ENCODE measurements at places on chromosomes 5 and 9.
A peak's percentile ranks its signal among the peaks of the same experiment; 100 is the strongest.

GRCh38 chr5:556909-557441 is 32.7 kb upstream of the SLC9A3 start:
- DNase-seq: no peak

GRCh38 chr5:150846654-150847333 is 473 bp downstream of the IRGM start:
- peak; percentile 75 for DNase-seq

DNA sequence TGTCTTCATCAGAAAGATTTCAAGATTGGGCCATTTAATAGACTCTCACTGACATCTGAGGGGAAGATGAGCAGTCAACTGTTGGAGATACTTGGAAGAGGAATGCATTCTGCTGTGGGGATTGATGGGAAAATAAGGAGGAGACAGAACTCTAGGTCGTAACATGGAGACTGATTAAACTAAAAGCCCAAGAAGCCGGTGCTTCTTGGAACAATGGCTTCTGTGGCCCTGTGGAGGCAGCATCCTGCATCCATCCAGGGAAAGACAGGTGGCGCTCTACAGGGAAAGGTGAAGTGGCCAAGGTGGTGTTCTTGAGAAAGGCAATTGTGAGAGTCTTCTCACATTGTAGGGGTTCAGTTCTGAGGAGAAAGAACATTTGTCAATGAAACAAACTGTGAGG is 31.3 kb downstream of the ZFAND5 start:
- DNase-seq: peak; percentile 9

GRCh38 chr5:7753181-7753580 is 97.8 kb downstream of the CFAP90 start:
- no peak for DNase-seq

DNA sequence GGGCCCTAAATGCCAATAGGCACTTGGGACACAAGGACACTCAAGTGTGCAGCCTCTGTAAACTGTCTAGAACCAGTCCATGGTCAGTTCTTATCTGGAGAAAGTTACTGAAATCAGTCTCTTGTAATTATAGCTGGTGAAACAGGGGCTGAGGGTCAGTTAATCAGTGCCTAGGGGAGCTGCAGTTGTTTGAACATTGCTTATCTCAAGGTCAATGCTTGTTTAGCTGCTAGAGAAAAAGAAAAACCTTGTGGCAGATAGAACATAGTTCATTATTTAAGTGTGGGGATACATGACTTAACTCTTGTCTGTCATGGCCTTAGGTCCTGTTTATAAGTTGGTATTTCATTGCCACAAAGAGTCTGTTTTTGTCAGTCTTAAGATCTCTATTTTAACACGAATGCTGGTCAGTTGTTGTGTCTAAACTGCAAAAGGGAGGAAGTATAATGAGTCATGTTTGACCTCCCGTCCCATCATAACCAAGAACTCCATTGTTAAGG is 108.0 kb downstream of the STARD4 start:
- no peak for DNase-seq

DNA sequence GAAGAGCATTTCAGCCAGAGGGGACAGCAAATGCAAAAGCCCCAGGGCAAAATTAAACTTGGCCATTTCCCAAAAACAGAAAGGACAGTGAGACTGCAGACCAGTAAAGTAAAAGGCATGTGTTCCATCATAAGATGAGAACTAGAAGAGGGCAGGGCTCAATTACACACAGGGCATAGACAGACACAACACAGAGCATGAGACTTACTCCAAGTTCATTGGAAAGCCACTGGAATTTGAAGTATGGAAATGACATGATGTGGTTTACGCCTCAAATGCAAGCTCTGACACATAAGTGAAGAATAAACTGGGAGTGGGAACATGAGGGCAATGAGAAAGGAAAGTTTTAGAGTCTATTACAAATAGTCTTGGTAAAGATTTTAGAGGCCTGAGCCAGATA is 446.6 kb upstream of the GRIA1 start:
- no peak for DNase-seq

DNA sequence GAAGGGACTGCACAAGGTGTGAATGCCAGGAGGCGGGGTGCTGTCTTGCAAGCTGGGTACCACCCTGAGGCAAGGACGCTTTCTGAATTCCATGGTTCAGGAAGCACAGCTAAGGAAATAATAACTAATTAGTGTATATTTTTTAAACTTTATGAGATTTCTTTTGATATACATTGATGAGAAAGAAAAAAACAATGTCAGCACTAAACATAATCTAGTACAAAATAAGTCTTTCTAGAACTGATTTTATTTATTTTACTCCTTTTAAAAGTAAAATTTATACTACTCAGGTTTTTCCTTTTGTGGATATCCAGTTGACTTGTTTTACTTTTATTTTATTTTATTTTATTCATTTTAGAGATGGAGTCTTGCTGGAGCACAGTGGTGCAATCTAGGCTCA is 3.6 kb downstream of the DNAJC21 start:
- no peak for DNase-seq

DNA sequence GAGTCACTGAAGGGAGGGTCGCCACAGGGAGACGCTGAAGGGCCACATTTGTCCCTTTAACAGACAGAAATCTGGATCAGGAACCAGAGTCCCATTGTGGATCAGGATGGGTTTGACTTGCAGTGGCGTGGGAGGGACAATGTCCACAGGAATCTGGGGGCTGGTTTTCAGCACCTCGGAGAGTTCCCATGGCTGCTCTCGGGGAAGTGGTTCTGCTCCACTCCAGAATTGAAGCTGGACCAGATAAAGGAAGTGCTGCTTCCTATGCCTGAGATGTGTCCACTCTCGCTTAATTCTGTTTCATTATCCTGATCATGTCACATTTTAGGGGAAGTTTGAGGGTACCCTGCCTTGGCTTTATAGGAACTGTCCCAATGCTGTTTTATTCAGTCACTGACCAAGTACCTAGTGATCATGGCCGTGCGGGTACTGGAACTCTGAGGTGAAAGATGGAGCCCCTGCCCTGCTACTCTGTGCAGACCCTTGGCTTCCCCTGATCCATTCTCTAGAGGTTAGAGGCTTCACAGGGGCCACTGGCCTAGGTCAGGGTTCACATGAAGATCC is 28.7 kb downstream of the ENHO start:
- no peak for DNase-seq

DNA sequence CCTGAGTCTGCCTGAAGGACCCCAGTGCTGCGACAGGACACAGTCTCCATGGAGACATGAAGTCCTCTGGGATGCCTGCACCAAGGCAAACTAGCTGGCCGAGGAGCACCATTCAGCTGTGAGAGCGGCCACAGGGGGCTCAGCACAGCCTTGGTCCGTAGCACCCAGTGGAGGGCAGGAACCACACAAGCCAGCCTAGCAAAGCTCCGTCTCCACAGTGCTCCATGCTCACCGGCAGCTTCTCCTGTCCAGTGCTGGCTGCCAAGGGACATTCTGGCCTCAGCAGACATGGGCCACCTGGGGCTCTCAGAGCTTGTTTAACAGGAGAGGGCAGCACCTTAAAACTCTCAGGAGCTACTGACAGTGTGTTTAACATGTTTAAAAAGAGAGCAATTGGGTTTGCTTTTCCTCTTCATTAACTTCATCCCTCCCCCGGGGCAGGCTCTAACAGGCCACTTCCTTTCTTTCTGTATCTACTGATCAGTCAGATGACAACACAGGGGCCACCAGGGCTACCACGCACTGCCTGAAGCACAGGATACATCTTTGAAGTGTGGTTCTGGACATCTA is 57.0 kb downstream of the SECISBP2 start:
- no peak for DNase-seq

- DNase-seq: no peak
These were observed 7.6 kb downstream of the RNF38 start for GRCh38 chr9:36392489-36392888.

DNA sequence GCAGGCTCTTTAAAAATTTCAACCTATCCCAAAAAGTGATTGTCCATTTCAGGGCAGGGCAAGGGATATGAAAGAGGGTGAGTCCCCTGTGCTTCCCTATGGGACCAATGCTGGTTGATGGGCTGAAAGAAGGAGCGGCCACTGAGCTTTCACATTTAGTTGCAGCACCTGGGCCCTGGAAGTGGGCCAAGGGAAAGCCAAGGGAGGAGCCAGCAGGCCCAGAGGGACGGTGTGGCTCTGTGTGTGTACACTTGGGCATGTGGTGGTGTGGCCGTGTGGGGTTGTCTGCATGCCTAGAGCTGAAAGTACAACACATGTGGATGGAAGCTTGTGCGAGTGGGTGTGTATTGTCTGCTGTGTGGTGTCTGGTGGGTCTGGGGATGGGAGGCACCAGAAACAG is 14.0 kb upstream of the PSMD5 start:
- DNase-seq: no peak

DNA sequence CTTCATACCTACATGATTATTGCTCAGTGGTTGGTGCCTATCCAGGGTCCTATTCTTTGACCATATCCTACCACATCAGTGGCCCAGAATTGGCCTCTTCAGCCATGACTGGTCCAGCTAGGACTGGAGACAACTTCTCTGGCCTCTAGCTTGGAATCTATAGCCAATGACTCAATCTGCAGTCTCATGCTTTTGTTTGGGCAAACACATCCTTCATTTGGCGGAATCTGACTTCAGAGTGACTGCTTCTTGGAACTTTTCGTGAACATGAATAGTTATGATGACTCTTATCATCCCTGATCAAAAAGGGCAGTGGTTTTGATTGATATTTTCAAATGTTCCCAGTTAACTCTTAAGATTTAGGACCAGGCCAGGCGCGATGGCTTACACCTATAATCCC is 134.1 kb downstream of the PAPPA start:
- no peak for DNase-seq

GRCh38 chr5:124736805-124737188 is 9.6 kb downstream of the ZNF608 start:
- DNase-seq: no peak

GRCh38 chr5:143405063-143405848 is 1.8 kb upstream of the NR3C1 start:
- DNase-seq: no peak

- DNase-seq: no peak
These were observed 158.1 kb downstream of the FER start for GRCh38 chr5:108905805-108906204.

GRCh38 chr5:2877522-2877921 is 126.0 kb upstream of the IRX2 start:
- no peak for DNase-seq

- DNase-seq: no peak
These were observed 75.8 kb downstream of the INIP start for GRCh38 chr9:112642126-112642525.

GRCh38 chr5:128252196-128252595 is 168.6 kb downstream of the SLC12A2 start:
- DNase-seq: no peak

DNA sequence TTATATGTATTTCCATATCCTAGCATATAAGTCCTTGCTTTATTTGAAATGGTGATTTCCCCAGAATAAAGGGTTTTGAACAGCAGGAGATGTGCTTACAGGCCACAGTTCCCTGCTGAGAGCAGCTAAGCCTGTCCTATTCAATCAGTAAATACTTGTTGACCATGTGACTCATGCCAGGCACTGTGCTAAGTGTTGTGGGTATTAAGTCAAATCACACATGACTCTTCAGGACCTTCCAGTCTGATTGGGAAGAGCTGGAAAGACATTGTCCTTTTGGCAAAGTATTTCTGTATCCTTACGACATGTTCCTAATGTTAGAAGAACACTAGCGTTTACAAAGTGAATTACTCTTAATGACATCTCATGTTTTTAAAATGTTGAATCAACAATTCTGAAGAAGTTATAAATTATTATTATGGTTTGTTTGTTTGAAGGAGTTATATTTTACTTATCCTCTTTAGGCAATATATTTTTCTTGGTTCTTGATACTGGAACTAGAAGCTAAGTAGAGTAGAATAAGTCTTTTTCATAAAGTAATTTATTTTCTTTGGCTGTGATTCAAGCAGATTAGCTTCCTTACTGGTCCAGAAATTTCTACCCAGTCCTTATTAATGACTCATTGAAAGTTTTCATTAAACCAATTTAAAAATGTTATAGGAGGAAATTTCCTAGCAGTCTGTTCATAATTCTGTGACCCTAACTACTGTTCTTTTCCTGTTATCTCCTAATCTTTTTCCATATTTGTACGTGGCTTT is 82.1 kb downstream of the GAPVD1 start:
- DNase-seq: peak; percentile 78

GRCh38 chr9:89969156-89969675 is 364.4 kb downstream of the GADD45G start:
- DNase-seq: no peak

DNA sequence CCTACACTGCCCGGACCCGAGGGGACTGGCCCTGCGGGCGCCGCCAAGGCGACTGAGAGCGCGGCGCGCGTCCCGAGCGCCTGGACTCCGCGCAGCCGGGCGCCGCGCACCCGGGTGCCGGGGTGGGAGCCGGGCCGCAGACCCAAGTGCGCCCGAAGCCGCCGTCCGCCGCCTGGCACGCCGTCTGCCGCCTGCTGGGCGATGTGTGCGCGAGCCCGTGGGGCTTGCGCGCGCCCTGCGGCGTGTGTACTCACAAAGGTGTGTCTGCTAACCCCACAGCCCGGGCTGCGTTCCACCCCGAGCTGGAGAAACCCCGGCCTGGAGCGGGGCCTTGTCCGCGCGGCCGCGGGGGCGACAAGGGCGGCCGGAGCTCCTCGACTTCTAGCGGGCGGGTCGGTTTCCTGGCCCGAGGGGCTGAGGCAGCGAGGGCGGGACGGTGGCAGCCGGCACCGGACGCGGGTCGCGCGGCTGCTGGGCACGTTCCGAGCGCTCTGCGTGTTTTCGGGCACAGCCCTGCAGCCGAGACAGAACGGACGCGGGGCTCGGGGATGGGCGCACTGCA is 1.1 kb upstream of the ZSWIM6 start:
- no peak for DNase-seq

DNA sequence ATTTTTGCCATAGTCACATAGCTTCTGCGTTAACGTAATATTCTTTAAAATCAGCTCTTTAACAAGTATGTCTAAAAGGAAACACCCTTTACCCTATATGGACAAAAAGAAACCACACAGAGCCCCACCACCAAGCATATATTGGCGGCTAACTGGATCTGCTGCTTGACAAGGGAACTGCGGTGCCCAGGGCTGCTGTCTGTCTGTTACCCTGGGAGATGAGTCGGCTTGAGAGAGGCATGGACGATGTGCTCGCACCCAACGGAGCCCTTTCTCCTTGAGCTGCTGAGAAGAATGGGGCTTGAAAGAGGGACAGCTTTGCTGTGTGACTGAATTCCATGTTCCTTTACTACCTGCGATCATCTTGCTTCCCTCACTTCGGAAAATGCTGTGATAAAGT is 158.6 kb upstream of the SHB start:
- no peak for DNase-seq

DNA sequence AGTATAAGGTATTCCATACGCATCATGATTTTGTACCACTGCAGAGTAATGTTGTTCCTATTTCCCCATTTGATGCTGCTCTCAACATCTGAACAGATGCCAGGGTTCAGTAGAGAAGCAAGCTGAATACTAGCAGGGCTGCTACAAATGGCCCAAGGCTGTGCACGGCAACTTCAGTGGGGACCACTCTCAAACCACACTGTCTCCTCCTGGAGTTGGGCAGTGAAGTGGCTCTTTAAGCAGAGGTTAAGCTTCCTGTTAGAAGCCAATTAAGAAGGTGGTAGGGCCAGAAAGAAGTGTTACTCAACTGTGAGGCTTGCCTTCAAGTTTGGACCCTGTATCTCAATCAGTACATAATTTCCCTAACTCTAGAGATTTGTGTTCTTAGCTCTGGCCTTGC is 32.0 kb downstream of the TMEM245 start:
- no peak for DNase-seq
